ENCODE measurements at places on chromosomes 16 and 17. TPM values are rescaled to one million over a fixed set of nuclear protein-coding genes. Genes with fewer than 3 reads are reported as not detected.

GRCh38 chr17:83082909-83083367 is 3.5 kb downstream of the METRNL start:
- DNase-seq = no peak

GRCh38 chr17:14922411-14922810 is 342.7 kb downstream of the PMP22 start:
- no peak for DNase-seq

GRCh38 chr17:48500435-48501426 is 30.1 kb downstream of the HOXB1 start:
- no peak for DNase-seq

DNA sequence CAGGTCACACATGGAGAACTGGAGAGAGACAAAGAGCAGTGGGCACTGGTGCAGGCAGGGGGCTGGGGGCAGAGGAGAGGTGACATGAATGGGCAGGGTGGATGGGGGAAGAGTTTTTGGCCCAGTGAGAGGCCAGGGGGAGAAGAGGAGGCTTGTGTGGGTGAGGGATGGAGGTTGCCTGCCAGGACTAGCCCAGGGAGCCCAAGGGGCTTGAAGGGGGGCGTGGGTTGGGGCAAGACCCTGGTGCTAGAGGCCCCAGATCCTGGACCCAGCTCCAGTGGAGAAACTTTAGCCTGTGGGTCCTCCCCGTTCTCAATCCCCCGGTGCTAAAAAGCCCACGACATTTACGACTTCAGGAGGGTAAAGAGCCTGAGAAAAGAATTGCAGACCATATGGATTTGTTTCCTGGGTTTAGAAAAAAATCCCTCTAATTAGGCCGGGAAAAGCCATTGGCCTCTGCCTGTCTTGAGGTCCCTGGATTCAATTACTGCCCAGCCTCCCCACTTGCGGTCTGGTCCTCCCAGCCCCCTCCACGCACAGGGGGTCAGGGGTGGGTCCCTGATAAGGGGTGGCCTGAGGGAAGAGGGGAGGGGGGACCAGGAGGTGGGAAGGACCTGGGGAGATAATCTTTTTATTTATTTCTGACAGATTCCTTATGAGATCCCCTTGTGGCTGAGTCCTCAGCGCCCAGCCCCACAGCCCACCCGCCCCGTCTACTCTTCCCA is 33.0 kb downstream of the NGFR start:
- no peak for DNase-seq

DNA sequence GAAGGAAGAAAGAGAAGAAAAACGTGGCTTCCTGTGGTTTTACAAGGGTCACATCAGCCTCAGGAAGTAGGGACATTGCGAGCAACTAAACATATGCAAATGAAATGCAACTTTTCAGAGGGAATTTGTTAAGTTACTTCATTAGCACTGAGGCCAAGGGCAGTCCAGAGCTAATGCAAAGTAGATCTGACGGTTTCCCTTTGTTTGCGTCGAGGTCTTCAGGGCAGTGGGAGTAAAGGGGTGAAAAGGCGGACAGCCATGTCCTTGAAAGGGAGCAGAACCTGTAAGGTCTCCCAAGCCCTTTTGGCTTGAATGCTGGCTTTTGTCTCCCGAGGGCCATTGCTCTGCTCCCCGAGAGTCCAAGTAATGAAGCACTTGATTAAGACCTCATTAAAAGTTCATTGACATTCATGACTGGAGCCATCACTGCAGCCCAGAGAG is 85.0 kb downstream of the PMP22 start:
- DNase-seq = no peak

DNA sequence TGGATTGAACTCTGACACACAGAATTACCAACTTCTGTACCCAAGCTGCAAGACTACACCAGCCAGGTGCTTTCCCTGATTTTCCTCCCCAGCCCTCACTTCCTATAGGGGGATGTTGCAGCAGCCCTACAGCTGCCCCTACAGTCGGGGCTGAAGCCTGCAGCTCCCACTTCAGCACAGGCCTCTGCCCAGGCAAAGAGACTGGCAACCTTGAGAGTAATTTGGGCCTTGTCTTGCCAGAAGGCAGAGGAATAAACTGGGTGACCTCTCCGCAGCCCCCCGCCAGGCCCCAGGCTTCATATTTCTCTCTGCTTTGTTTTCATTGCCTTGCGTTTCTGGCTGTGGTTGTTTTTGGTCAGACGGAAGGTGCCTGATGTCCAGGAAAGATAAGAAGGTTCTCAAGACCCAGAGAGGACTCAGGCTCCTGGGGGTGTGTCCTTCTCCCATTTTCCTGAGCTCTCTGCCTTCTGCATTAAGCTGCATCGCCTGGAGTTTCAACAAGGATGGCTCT is 32.0 kb downstream of the SLC6A4 start:
- DNase-seq = no peak

DNA sequence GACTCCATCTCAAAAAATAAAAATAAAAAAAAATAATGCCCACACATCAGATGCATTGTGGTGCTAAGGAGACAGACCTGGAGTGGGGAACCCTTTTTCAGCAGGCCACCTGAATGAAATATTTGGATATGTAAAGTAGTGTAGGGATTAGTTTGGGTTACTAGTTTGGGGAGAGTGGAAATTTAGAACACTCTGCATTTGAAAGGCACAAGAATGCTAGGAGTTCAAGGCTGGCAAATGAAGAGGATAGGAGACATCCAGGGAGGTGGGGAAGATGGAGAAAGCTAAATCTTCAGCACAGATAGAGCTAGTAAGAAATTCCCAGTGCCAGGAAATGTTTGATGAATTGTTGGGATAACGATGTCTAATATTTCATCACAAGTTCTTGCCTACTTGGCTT is 298.3 kb upstream of the ERCC4 start:
- DNase-seq = no peak

- no peak for DNase-seq
These were observed 15.8 kb upstream of the BRD7 start for GRCh38 chr16:50384500-50385135.

GRCh38 chr17:50219939-50220465 is 18.6 kb upstream of the COL1A1 start:
- peak; percentile 57 for DNase-seq

DNA sequence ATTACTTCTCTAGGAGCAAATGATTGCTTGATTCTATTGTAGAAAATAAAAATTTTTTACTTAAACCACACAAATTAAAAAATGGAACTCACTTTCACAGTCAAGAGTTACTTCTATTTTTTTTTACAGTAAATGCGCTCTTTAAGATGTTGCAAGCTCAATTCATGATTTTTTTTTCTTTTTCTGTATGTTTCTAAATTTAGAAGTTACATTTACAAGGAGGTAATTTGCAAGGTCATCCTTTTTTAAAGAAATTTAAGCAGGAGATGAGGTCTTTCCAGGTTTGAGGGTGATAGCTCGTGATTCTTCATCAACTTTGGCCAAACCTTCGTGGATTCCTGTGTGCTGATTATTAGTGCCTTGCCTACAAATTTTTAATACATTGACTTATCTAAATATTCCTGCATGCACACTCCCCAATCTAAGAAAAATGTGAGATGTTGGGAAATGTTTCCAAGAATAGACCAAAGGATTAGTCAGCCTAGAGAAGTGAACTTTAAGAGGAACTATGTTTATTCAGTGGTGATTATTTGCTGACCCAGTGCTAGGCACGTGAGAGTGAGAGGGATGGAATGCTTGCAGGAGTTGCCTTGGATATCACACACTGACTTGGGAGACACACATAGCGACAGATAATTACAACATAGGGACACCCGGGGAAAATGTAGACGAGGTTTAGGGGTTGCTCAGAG is 429.8 kb downstream of the MAF start:
- DNase-seq = no peak

DNA sequence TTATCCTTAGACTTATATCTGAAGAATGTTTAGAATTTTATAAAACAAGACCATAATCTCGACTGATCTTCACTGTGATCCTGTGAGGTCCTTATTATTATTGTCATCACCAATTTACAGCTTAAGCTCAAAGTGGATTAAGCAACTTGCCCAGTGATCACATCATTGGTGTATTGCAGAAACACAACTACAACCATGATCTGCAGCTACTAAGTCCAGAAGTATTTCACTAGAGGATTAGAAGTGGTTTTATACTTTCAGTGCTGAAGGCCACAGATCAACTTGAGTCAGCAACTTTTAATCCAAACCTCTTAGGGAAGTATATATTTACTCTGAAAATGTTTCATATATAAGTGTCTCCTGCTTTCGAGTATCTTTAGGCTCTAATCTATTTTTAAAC is 624.3 kb upstream of the SOX9 start:
- DNase-seq = no peak

GRCh38 chr16:80695020-80695419 is 109.4 kb downstream of the CDYL2 start:
- no peak for DNase-seq

DNA sequence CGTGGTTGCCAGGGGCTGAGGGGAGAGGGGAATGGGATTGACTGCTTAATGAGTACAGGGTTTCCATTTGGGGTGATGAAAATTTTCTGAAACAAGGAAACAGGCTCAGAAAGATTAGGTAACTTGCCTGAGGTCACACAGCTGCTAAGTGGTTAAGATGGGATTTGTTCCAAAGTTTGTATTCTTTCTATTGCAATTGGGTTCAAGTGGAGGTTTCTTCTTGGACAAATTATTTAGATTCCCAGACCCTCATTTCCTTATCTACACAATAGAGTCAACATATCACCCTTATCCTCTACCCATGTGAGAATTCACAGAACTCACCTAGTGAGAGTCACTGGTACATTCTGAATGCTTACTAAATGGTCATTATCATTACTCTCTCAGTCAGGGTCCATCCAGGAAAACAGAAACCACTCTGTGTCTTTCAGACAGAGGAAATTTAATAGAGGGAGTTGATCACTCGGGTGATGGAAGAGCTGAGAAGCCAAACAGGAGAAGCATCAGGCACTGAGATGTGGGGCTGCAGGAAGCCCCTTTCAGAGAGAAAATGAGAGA is 22.6 kb downstream of the CACNG4 start:
- DNase-seq = no peak

DNA sequence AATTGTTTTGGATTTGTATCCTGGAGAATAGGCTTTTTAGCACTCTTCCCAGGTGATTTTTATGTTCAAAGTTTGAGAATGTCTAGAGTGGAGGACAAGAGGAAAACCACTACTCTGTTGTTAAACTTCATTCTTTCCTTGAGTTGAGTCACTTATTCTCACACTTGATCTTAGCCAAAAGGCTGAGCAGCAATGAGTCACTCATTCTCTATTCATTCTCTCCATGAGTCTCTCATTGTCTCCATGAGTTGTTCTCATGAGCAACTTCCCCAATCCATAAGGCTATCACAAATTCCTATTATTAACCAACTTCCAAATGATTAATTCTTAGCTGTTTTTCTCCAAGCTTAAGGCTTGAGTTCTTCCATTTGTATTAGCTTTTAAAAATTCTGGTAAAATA is 1393.3 kb downstream of the CDH8 start:
- no peak for DNase-seq

- DNase-seq = no peak
These were observed 444.3 kb upstream of the HSBP1 start for GRCh38 chr16:83363521-83363920.

GRCh38 chr16:30924913-30925631 is 1.7 kb downstream of the FBXL19 start:
- no peak for DNase-seq

GRCh38 chr17:22461460-22462145 is 769.3 kb downstream of the KCNJ18 start:
- DNase-seq = no peak

DNA sequence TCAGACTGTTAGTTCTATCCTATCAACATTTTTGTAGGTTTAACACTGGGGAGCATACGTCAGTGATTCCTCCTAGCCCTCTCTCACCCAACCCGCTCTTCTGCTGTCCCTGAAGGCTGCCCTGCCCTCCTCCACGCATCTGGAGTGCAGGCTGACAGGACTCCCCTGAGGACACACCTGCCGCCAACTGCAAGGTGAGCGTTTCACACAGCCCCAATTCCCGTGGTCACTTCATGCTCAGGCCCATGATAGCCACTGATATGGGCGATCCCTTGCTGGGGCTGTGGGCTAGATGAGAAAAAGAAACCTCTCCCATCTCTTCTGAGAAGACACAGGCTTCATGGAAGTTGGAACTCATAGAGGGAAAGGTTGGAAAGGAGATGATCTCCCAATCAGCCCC is 91.0 kb downstream of the KCNJ12 start:
- DNase-seq = no peak

DNA sequence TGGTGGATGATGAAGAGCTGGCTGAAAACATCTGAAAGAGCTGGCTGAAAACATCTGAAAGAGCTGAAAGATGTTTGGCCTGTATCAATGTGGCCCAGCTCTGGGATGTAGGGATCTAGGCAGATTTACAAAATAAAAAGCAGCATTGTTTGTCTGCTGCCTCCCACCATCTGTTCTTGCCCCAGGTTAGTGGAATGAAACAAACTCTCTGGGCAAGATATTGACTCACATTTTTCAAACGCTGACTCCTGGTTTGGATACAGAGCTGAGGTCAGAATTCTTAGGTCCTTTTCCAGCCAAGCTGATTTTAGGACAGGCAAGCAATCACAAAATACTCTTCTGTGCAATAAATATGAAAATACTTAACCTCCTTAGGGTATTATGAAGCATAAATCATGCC is 139.0 kb downstream of the STX8 start:
- no peak for DNase-seq

- no peak for DNase-seq
These were observed 156.6 kb upstream of the ZFHX3 start for GRCh38 chr16:73204359-73205152.

DNA sequence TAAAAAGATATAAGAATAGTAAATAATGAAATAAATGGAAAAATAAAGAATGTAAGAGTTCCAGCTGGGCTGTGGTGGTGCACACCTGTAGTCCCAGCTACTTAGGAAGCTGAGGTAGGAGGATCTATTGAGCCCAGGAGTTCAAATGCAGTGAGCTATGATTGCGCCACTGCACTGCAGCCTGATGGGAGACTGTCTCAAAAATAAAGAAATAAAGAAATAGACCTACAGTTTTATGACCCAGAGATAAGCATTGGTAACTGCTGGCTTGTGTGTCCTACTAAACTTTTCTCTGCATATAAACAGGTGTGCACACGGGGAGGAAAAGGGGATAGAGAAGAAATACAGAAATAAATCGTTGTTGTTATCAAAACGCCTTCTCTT is 7.8 kb upstream of the PDP2 start:
- no peak for DNase-seq

GRCh38 chr16:4316108-4316863 is 419 bp downstream of the GLIS2 start:
- DNase-seq = no peak

- DNase-seq = no peak
These were observed 2.1 kb upstream of the CEP295NL start for GRCh38 chr17:78905116-78905515.

The IL34 gene
- total RNA-seq = 1.6 TPM

The HBQ1 gene
- total RNA-seq = not detected

The EVPL gene
- 0.08 TPM for total RNA-seq

The SERPINF2 gene
- 0.32 TPM for total RNA-seq

The IL17C gene
- total RNA-seq = not detected

The TMEM100 gene
- 15.5 TPM for total RNA-seq

The CCDC200 gene
- total RNA-seq = not detected

Data from Right ventricle myocardium superior (tissue), 1 donor.